T-helper 22 cell (primary cell): ENCODE measurements at places on chromosomes 5 and 9.

- DNase-seq = no peak
Measured at GRCh38 chr9:33380390-33381094, 21.8 kb downstream of the AQP7 start.

DNA sequence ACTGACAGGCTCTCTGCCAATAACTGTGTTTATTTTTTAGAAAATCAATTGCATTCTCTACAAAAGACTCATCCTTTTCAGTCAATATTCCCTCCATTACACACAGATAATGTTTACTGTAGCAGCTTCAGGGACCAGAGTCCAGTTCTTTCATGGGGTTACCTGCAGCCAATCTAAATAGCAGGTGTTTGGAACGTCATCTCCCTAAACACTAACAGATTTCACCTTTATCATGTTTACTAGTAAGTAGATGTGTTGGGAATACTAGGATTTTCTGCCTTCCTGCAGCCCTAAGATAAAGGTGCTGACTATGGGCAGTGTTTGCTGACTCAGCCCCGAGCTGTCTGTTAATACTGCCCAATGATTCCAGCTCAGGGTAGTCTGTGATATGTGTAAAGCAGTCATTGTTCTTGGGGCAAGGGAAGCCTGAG is 447.0 kb downstream of the KIF4B start:
- DNase-seq = no peak

GRCh38 chr9:79610019-79610631 is 38.4 kb downstream of the TLE4 start:
- no peak for DNase-seq

DNA sequence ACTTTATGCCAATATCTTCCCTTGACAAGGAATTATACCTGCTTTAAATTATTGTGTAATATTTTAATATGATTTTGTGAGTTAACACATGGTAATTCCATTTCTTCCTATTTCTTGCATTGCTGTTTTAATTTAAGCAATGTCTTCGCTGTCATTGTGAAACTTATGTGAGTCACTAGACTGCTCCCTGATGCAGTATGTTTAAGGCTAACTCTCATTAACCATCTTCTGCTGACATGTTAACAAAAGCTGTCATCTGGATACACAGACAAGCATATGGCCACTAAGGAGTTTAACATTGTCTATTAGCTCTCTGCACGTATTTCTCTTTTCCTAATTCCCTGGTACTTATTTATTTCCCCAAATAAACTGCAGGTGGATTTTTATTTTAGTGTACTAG is 980.8 kb upstream of the CTNND2 start:
- DNase-seq = no peak

- DNase-seq = no peak
Measured at GRCh38 chr9:98380065-98380681, 124.7 kb upstream of the TBC1D2 start.

DNA sequence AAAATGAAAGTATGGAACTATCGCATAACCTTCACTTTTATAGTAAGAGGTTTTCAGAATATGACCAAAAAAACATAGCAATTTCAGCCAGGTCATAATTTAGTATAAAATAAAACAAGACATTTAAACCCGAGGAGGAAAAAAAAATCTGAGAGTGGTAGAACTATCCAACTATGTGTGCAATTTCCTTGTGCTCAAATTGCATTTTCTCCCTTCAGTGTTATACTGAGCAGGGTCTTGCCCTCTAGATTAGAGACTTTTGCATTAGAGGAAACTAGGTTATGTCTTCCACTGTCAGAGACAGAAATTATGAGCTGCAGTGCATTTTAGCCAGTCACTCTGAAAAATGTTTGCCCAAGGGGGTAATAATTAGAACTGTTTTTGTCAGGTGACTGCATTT is 330.6 kb downstream of the NR2F1-AS1 start:
- no peak for DNase-seq

DNA sequence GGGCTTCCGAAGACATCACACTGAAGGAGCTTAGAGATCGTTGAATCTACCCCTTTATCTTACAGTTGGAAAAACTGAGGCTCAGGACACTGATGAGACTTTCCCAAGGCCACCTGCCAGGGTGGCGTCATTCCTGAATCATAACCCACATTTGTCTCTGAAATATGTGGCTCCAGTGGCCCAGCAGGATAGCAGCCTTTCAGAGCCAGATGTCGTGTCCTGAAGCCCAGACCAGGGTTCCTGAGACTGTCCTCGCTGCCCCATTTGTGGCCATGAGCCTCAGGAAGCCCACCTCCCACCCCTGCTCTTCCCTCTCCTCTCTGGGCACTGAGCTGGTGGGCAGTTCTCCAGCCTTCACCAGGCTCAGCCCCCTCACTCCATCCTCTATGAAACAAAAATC is 2.4 kb downstream of the HMCN2 start:
- DNase-seq = no peak

DNA sequence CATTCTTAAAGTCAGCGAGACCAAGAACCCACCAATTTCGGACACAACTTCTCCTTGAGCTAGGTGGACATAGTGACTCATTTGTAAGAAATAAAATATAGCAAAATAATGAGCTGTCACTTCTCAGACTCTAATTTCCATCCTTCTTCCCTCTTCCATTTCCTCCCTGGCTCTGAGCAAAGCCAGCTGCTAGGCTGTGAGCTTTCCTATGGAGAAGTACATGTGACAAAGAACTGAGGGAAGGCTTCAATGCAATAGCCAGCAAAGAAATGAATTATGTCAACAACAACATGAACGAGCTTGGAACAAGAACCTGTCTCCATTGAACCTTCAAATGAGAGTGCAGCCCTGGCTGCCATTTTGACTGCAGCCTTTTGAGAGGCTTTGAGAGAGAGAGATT is 25.9 kb upstream of the SELENOP start:
- DNase-seq = no peak

- DNase-seq = no peak
Measured at GRCh38 chr9:22037954-22038690, 29.0 kb upstream of the CDKN2B start.
